ENCODE measurements at places on chromosomes 1 and 21.

- no peak for DNase-seq
These were observed 69.9 kb downstream of the RRAGC start for GRCh38 chr1:38789498-38790169.

DNA sequence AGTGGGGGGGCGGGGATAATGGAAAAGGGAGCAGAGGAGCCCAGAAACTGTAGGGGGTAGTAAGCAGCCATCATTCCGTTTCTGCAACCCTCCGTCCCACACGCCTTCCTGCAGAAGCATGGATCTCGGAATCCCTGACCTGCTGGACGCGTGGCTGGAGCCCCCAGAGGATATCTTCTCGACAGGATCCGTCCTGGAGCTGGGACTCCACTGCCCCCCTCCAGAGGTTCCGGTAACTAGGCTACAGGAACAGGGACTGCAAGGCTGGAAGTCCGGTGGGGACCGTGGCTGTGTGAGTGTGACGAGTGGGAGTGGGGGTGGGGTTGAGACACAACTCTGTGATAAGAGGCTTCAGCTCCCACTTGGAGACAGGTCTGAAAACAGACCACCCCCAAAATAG lies 706 bp downstream of the CREB3L4 start:
- no peak for DNase-seq

DNA sequence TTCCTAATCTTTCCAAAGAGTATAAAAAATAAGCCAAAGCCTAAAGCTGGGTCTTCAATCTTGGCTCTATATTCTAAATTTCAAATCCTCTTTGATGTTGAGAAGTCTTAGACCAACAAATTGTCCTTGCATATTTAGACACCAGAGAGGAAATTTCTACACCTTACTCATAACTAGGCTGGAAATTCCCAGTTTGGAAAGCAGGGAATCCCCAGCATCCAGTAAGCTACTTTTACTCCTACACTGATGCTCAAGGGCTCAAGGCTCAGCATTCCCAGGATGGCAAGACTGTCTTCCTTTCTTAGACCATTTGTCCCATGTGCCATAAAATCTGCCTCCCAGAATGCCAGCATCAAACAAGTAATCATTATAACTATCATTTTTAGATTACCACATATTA lies 28.3 kb downstream of the PRDX6 start:
- no peak for DNase-seq

GRCh38 chr1:97824200-97824599 lies 96.6 kb downstream of the DPYD start:
- DNase-seq: no peak

GRCh38 chr1:217781056-217781455 lies 149.9 kb downstream of the SPATA17 start:
- DNase-seq: no peak

GRCh38 chr1:182446033-182446669 lies 3.8 kb upstream of the RGSL1 start:
- peak; percentile 2 for DNase-seq

GRCh38 chr1:238334170-238334569 lies 443.4 kb upstream of the ZP4 start:
- DNase-seq: no peak

DNA sequence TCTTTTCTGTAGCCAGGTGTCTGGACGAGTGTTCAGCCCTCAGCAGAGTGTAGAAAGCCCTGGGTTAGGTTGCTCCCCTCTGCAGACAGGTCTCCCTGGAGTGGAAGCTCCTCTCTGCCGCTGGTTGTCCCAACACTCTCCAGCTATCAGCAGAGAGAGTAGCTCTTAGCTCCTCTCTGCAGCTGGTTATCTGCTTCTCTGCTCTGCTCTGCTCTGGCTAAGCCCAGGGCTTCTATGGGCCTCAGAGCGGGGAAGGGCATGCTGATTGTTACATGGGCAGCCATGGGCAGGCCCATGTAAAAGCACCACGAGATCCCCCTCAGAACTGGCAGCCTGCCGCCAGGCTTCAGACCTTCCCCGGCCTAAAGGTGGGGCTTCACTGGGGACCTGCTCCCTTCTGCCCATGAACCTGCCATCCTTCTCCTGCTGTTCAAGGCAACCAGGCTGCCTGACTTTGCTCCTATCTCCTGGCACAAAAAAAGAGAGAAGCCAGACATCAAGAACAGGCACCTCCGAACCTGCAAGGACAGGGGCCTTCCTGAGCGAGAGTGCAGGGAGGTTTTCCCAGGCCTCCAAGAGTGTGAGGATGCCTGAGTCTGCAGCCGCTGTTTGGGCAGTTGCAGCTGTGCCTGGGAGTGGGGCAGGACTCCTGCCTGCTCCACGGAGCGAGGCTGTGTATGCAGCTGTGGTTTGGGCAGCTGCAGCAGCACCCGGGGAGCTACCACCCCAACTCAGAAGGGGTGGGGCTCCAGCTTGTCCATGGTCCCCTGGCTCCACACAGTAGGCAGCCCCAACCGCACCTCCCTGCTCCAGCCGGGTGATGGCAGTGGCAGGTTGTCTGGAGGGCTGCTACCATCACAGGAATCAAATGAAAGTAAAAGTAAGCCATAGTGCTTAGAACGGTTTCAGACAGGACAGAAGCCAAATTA lies 973.7 kb downstream of the LTN1 start:
- DNase-seq: no peak

GRCh38 chr1:3676581-3677470 lies 24.5 kb downstream of the TP73 start:
- no peak for DNase-seq

DNA sequence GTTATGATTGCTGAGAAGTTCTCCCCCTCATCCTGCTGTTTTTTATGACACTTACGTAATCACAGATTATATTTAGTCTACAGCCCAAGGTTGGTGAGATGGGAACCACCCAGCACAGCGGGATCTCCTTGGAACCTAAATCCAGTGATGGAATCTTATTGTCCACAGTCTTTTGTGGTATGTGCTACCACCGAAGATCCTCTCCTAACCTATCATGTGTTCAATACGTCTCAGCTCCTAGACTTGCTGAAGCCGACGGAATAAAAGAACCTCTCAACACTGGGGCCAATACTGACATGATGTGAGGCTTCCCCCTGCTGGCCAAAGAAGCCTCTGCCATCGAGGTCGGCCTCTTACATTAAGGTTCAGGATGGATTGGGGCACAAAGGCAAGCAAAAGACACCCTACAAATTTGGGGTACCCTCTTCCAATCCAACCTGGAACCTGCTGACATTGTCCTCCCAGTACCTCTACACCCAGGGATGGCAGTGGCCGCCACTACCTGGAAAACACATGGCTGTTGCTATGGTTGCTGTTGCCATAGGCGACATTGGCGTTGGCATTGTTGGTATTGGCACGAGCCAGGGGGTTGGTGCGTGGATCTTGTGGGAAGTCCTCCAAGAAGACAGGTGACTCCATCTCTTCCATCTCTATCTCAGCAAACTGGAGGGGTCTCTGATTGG lies 19.4 kb upstream of the KIF21B start:
- peak; percentile 70 for DNase-seq

GRCh38 chr1:87501738-87502137 lies 173.1 kb downstream of the LMO4 start:
- DNase-seq: no peak

GRCh38 chr1:234584420-234584805 lies 25.6 kb downstream of the IRF2BP2 start:
- DNase-seq: no peak

- no peak for DNase-seq
These were observed 101.9 kb downstream of the PRRX1 start for GRCh38 chr1:170765712-170766330.

DNA sequence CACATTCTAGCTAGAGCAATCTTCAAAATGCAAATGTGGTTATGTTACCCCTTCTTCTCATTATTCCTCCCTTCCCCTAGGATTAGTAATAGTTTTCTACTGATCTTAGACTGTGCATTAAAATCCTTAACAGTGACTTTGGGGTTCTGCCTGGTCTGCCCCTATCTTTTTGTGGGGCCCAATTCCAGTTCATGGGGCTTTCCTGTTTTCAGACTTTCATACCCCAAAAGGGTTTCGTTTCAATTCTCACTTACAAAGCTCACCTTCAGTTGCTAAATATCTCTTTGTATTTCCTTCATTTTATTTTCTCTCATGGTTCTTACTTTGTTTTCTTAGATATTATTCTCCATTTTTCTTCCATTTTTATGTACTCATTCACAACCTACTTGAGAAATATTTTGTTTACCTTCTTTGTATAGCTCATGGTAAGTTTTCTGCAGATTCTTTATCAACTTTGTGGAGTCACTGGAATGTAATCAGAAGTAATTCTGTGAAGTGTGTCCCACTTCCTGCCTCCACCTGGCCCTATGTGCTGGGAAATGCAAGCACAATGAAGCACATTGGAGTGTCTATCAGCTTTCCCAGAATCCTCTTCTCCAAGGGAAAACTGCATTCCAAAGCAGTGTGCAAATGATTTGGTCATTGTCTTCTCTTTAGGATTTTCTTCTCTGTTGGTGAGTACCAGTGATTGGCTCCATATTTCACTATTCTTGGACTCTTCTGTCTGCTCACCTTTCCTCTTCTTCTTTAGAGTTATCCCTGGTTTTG lies 350.2 kb downstream of the ZNF326 start:
- no peak for DNase-seq

DNA sequence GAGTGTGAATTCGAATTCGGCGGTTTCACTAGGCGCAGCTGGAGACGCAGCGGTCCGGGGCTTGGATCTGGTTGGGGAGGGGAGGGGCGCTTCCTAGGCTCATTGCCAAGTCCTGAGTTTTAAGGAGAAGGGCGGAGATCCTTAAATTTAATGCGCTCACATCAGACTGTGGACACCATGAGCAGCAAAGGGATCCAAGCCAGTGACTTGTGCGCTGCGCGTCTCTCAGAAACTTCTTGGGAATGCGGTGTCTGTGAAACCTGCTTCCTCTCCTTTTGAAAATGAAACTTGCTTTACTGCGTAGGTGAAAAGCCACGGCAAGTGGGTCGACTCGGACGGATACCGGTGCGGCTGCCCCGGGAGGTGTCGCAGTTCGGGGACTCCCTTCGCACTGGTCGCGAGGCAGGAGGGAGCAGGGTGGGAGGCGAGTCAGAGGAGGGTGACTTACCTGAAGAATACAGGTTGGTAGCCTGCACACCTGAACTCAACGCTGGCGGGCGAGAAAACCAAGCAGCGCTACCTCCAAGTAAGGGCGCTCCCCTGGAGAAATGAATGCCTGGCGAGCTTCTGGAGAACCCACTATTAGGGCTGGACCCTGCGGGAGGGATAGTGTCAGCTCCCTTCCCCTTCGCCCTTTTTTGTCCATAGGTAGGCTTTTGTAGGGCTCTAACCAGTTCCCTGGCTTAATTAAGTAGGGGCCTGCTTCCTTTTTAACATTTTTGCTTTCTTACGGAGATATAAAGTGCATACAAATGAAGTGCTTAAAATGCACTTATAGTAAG lies 992 bp downstream of the TENT5C start:
- DNase-seq: peak; percentile 54

DNA sequence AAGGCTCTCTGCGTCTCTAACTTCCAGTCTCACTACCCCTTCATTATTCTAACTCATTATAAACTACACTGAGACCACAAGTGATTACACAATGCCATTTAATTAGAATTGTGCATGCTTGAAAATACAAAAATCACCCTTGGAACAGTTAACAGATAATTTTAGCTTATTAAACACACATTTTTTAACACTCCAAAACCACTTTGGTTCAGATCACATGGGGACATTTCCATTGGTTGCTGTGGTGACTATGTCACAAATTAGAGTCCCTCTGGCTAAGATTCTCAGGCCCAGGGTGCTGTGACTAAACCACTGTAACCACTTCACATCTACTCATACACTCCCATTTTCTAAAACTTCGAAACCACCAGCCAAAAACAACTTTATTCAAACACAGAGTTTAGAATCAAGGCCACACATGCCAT lies 43.0 kb downstream of the JAK1 start:
- no peak for DNase-seq

GRCh38 chr1:237832858-237833257 lies 57.9 kb downstream of the ZP4 start:
- DNase-seq: no peak

- no peak for DNase-seq
These were observed 53.7 kb upstream of the HMCN1 start for GRCh38 chr1:185680453-185680852.

DNA sequence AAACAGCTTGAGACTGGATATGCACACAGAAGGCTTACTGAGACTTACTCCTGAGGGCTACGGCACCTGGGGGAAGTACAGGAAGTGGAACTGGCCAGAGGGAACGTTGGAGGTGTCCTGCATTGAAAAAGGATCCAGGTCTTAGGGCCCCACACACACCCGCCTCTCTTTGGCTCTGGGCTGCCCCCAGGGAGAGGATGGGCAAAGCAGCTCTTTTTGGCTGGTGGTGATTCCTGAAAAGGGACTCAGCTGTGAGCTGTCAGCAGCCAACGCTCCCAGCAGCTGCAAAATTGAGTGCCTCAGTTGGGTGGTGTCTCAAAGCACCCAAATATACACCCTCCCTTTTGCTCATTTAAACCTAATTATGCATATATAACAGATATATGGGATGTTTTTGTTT lies 213.2 kb downstream of the TNR start:
- no peak for DNase-seq

DNA sequence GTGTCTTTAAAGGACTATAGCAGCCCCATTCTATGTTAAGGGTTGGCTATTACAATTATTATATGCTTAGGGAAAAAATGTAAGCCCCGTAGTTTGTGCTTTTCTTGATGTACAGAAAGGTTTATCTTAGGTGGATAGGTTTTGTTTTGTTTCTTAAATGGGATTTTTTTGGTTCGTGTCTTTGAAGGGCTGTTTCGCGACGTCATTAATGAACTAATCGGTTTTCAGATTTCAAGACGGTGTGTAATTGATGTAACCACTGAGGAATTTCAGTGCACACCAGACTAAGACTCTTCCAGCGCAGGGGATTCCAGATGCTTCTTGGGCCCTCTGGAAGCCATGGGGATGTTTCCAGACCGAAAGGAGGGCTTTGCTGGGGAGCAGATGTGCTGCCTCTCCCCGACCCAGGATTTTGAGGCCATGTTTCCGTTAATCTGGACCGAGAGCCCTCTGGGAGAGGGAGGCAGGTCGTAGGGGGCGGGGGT lies 4.8 kb upstream of the SIM2 start:
- DNase-seq: no peak

DNA sequence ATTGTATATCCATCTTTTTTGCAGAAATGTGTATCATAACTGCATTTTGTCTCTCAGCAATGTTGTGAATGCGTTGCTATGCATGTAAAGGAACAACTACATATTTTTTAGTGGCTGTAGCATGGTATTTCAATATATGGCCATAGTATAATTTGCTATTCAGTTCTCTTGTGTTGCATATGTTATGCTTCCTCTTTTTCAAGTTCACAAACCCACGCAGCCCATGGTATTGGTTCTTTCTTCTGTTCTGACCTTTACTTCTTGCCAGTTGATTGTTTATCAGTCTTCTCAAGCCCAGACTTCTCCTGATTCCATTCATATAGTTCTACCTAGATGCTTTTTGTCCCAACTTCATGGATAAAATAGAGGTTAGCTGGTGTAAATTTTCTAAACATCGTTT lies 6.1 kb downstream of the SLC22A15 start:
- no peak for DNase-seq

DNA sequence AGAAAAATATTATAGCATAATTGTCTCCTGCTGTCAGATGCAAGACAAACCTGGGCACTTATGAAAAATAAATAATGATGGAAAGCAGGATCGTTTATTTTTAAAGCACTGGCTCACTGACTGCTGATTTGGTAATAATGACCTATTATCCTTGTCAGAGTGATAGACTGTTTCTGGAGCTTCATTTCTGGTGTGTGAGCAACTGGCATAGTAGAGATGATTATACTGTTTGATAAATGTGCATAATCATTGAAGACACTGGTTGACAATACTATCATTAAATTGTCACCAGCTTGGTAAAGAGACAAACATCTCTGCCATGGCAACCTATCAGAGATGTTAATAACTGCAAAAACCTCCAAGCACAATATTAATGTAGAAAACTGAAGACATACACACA lies 179.9 kb upstream of the ZNF644 start:
- no peak for DNase-seq

GRCh38 chr1:212814537-212815334 lies 23.0 kb downstream of the TATDN3 start:
- no peak for DNase-seq
